ENCODE measurements at places on chromosomes 13 and 19.

DNA sequence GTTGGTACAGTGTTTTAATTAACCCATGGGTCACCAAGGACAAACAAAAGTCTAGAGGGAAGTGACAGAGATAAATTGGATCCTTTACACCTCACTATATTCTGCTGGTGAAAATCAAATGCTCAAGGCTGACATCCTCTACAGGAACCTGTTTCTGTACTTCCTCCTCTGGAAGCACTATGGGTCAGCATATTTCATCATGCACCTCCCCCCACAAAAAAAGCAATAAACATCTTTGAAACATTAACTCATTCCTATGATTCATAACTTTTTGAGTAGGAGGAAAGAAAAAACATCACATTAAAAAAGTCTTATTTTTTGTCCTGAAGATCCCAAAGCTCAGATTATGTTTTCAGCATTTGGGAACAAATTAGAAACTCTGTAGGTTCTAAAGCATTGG is 588.3 kb upstream of the SGCG start:
- DNase-seq, result no peak

DNA sequence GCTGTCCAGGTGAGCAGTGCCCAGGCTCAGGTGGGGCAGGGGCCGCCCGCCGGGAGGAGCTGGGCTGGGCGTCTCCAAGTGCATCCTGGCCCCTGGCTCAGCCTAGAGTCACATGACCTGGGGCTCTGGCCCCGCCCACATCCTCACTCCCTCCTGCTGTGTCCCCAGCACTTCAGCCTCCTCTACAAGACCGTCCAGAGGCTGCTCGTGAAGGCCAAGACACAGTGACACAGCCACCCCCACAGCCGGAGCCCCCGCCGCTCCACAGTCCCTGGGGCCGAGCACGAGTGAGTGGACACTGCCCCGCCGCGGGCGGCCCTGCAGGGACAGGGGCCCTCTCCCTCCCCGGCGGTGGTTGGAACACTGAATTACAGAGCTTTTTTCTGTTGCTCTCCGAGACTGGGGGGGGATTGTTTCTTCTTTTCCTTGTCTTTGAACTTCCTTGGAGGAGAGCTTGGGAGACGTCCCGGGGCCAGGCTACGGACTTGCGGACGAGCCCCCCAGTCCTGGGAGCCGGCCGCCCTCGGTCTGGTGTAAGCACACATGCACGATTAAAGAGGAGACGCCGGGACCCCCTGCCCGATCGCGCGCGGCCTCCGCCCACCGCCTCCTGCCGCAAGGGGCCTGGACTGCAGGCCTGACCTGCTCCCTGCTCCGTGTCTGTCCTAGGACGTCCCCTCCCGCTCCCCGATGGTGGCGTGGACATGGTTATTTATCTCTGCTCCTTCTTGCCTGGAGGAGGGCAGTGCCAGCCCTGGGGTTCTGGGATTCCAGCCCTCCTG is 16.8 kb upstream of the CELF5 start:
- no peak for DNase-seq

DNA sequence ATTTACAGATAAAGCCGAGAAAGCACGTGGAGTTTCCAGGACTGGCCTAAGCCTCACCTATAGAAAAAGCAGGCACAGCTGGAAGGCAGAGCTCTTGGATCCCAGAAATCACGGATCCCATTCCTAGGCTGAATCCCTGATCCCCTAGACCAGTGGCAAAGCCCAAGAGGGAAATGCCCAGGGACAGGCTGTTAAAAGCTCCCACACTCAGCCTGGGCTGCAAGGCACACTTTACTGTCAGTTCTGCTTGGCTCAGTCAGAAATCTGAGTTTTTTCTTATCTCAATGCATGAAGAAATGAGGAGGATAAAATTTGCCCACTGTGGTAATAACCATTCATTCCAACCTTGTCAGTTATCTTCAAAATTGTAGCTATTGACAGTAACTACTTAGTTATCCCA is 8.0 kb upstream of the FUT2 start:
- DNase-seq, result no peak

DNA sequence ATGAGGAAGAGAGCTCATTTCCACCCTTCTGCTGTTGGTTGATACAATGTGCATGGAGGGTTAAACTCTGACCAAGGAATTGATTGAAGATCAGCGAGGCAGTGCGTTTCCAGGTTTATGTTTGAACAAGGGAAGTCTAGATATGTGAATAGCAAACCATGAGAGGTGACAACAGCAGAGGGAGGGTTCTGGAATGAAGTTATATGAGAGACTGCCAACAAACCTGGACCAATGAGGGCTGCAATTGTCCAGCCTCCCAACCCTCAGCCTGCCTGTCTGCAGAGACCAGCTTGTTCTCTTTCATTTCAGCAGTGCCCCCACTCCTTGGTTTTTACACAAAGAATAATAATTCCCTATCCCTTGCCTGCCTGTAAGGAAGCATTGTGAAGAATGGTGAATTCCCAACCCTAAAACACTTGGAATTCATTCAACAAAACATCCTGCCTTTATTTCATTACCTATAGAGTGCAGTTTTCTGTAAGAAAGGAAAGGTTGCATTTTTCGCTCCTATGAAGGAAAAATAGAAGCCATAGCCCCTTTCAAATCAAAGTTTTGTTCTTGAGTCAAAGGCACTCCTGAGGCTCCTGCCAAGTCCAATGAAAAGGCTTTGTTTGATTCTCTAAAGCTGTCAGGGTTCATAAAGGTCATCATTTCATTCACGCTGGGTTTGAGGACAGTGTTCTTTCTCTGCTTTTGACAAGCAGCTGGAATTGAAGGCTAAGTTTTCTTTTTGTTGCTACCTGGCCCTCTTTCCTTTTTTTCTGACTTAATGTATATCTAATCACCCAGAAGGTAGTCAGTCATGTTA is 53.6 kb upstream of the ABCC4 start:
- DNase-seq, result no peak

GRCh38 chr13:46665248-46665632 is 112.3 kb downstream of the LRCH1 start:
- no peak for DNase-seq

DNA sequence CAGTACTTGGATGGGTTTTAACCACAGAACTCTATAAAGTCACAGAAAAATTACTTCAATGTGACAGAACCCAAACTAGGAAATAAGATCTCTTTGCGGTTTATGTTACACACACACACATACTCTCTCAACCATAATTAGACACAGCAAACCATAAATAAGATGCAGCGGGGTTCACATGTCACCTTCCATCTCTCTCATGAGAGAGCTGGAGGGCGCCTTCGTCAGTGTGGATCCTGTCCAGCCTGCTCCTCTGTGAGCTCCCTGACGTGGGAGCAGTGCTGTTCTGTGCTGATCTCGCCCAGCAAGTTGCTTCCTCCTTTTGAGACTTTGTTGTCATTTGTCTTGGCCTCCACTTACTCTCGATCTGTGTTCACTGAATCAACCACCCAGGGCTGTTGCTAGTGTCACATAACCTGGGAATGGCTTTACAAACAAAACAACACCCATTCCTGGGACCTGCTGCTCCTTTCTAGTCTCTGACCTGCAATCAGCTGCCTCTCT is 204.9 kb upstream of the KL start:
- DNase-seq, result no peak

- DNase-seq, result no peak
These were observed at the start of gene SELENOV for GRCh38 chr19:39514840-39515550. Gene SELENOV, plus strand, starts transcription at chr19:39515139. Its CDS starts 74 bp downstream, at chr19:39515213.

GRCh38 chr13:110322828-110323171 is 15.7 kb downstream of the COL4A2 start:
- no peak for DNase-seq

DNA sequence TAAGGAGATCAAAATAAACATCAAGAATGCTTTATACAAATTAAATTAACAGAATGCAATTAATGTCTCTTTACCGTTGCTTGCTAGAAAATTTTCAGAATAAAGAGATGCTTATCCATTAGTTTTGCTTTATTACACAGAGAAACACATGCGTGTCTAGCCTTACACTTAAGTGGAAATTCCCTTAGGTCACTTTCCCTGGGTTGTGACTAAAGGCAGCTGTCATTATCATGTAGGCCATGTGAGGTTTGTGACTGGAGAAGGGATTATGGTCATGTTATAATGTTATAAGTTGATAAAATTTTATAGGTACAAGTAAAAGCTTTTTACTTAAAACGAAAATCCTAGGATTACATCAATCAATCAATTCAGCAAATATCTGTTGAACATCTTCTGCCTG is 121.0 kb downstream of the KCNRG start:
- DNase-seq, result no peak

- no peak for DNase-seq
These were observed 37.5 kb downstream of the PPP2R1A start for GRCh38 chr19:52227196-52227940.

- no peak for DNase-seq
These were observed 4.8 kb upstream of the ZNF439 start for GRCh38 chr19:11843722-11844121.

DNA sequence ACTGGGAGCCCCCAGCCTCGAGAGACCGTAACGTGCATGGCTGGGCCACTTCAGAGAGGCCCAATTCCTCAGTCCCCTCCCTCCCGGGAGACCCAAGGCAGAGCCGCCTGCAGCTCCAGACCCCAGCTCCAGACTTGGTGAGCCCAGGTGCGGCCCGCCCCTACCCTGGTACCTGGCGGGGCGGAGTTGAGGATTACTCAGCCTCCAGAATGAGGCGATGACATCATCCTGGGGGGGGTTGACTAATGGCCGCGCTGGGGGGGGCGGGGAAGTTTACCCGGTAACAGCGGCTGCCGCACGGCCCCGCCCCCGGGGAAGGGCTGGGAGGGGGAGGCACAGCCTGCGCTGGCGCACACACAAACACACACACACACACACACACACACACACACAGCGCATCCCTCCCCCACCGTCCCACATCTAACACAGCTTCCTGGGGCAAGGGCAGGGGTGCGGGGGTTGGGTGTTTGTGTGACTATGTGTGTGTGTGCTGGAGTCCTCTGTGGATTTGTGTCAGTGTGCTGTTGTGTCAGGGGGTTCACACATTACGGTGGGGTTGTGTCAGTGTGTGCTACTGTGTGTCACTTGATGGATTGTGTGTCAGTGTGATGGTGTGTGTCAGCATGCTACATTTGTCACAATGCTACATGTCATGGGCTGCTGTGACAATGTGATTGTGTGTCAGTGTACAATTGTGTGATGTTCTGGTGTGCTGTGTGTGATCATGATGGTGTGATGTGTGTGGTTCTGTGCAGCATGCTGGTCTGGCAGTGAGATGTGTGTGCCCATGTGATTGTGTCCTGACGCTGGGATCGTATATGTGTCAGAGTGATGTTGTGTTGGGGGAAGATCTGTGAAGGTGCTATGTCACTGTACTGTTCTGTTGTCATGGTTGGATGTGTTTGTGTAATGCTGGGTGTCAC is 10.3 kb upstream of the BBC3 start:
- peak; percentile 48 for DNase-seq

DNA sequence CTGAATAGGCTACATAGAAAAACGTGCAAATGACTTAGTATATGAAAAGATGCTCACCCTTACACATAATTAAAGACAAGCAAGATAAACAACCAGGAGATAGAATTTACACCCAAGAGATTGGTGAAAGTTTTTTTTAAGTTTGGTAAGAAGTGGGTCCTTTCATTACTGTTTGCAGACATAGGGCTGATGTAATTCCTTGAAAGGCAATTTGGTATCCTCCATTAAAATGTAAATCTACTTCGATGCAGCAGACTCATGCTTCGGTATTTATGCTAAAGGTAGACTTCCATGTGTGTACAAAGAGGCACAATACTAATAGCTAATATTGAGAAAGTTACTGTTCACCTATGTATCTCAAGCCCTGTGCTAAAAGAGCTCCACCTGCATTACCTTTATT is 33.5 kb downstream of the CNMD start:
- DNase-seq, result no peak

GRCh38 chr13:60019119-60019993 is 144.4 kb downstream of the DIAPH3 start:
- DNase-seq, result no peak

DNA sequence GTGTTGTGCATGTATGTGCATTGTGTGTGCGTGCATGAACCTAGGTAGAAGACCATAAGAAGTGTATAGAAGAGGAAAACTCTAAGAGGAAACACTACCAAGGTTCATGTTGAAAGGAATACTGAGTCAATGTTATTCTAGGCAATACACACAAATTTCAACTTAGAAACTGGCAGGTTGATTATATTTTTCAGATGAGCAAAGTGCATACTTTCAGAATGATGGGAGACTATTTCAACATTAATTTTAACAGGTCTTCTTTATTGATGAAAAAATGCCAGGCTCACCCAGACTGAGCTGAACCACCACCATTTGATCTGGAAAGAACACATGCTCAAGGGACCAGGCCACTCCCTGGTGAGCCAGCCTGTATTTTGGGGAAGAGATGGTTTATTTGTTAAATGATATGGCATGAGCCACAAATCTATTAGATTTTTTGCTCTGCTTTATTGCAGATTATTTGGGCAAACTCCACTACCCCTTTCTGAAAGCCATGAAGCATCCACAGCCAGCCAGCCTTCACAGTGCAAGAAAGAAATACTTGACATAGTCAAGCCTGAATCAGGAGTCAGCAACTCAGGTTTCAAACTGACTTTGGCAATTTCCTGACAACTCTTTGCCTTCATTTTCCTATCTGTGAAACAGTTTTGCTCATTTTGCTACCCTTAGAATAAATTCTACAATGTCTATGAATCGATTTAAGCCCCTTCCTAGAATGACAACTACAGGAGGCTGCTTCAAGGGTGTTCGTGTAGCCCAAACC is 368.9 kb downstream of the COG6 start:
- DNase-seq, result no peak

DNA sequence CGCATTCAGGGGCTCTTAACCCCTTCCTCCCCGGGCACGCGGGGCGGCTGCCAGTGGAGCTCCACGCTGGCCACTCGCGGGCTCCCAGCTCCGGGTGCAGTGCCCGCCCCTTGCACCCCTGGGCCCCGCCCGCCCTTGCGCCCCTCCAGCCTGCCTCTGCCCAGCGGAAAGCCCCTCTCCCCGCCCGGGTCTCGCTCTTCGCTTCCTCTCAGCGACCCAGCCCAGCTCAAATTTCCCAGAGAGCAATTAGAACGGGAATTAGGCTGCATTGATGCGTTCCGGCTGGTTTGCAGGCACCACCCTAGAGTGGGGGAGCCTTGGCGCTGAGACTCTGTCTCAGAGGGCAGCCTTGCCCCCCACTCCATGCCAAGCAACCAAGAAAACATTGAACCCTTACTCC is 1.8 kb upstream of the GSX1 start:
- DNase-seq, result no peak

DNA sequence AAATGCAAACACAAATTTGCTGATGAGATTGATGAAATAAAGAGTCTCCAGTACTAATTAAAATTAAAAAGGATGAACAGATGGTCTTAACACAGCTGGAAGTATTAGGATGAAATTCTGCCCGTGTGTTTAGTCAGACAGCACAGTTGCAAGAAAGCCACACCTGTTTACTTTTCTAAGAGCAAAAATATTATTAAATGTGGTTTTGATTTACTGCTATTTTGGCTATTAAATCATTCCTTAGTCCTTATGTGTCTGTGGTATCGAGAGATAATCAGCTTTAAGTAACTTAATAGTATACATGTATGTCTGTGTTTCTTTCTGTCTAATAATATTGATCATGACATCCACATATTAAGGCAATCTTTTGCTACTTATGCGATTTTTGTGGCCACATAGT is 494.9 kb downstream of the GPC6 start:
- DNase-seq, result no peak

All from HT1080 (cell line).